ENCODE measurements at places on chromosomes 1 and 21.

DNA sequence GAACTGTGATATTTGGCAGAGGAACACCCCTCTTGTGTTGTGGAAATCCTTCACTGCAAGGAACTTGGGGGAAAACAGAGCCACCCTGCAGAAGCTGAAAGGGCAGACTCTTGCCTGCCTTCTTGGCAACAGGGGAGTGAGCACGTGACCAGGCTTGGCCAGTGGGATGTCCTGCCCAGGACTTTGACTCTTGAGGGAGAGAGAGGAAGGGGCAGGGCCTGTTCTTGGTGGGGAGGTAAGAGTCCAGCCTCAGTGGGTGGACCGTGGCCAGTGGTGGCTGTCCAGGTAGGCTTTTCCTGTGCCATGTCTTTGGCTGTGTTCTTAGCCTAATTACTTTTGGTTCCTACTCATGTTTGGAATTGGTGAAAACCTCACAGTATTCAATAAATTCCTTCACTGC lies 8.6 kb upstream of the AK2 start:
- DNase-seq: no peak

DNA sequence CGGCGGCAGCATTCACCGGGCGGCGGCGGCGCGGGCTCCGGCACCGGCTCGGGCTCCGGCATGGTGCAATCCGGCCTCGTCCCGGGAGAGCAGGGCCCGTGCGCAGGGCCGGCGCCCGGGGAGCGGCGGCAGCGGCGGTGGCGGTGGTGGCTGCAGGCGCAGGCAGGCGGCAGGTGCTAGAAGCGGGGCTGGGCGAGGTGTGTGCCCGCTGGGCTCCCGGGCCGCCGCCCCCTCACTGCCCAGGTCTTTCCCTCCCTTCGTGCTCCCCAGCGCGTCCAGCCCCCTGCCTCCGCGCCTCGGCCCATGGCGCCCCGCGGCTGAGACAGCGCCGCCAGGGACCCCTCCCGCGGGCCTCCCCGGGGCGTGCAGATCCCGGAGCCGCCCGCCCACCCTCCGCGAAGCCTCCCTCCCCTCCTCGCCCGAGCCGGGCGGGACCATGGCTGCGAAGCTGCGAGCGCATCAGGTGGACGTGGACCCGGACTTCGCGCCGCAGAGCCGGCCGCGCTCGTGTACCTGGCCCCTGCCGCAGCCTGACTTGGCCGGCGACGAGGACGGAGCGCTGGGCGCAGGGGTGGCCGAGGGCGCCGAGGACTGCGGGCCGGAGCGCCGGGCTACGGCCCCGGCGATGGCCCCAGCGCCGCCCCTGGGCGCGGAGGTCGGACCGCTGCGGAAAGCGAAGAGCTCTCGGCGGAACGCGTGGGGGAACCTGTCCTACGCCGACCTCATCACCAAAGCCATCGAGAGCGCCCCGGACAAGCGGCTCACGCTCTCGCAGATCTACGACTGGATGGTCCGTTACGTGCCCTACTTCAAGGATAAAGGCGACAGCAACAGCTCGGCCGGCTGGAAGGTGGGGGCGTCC lies 492 bp downstream of the FOXO6 start:
- DNase-seq: no peak

DNA sequence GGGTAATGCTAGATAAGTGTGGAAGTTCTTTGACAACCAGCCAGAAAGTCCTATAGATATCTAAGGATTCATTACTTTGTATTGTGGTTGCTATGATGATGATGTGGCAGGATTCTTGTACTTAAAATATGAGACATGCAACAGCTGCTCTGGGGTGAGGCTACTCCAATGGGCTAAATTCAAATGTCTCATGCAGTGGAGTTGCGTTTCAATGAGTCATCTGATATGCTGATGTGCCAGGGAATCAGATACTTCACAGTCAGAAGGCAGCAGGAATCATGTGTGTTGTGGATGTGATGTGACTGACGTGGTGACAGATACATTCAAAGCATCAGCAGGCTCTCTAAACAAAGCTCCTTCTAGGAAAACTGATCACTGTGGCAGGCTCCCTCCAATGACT lies 66.5 kb downstream of the TSEN15 start:
- DNase-seq: peak; percentile 96

- no peak for DNase-seq
Measured at GRCh38 chr21:42757422-42757821, 104.0 kb downstream of the PDE9A start.

GRCh38 chr21:43193651-43194302 lies 25.0 kb downstream of the CRYAA start:
- DNase-seq: peak; percentile 55

- DNase-seq: peak; percentile 54
Measured at GRCh38 chr1:225427235-225428067, at the start of gene LBR. Gene LBR (minus strand): TSS chr1:225428038. CDS start chr1:225424075, 3,963 bp downstream.

DNA sequence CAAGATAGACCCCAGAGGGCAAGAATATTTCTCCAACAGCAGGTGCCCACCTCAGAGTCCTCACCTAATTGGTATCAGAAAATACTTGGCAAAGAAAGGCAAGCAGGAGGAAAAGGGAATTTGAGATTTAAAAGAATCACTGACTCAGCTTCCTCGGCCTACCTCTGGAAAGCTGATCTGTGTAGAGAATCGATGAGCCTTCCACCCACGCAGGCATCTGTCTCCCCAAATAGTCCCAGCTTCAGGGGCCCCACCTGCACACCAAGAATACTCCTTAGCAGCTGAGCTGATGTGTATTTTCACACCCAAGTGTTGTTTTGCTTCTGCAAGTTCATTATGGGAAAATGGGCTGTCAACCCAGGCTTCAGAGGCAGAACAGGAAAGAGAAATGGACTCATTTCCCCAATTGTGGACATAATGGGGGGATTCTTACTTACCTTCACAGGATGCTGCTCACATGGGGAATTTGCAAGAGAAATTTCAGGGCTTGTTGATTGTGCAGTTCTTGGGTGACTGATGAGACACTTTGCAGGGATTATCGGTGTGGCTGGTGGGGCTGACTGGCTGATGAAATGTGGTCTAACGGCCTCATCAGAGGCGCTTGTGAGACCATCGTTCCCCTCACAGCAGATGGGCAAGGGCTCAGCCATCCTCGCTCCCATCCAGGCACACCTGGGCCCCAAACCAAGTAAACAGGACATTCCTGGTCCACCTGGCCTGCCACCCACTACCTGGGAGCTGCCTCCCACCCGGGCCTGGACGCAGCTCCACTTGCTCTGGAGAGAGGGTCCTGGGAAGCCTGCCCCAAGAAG lies 436.3 kb downstream of the PTPRU start:
- DNase-seq: no peak

DNA sequence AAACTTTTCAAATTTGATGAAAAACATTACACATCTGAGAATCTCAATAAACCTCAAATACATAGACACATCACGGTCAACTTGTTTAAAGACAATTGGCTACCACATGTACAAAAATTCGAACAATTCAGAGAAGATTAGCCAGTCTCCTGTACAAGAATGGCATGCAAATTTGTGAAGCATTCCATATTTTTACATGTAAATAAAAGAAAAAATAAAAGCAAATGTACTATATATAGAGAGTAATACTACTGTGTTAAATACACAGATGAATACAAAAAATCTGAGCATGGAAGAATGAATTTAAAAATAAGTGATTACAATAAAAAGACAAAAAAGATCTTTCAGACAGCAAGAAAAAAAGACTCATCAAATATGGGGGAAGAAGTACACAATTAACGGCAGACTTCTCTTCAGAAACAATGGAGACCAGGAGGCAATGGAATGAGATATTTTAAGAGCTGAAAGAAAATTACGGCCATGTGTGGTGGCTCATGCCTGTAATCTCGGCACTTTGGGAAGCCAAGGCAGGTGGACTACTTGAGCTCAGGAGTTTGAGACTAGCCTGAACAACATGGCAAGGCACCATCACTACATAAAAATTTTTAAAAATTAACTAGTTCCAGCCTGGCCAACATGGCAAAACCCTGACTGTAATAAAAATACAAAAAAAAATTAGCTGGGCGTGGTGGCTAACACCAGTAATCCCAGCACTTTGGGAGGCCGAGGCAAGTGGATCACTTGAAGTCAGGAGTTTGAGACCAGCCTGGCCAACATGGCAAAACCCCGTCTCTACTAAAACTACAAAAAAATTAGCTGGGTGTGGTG lies 23.2 kb downstream of the HAX1 start:
- peak; percentile 8 for DNase-seq

DNA sequence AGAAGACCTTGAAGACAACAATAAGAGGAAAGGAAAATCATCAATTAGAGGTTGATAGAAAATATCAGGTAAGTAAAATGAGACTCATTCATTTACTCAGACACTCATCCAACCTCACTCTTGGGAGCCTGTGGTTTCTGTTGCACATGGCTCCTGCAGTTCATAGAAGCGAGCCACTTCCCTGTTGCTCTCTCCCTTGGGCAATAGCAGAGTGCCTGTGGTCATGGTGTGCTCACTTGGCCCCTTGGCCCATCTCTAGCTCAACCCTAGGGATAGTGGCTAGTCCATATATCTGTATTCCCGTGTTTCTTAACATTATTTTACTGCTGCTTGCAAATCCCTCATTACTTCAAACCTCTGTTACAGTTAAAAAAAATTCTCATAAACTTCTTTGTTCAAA lies 368.6 kb downstream of the PTPRC start:
- no peak for DNase-seq

- no peak for DNase-seq
Measured at GRCh38 chr1:62448221-62448933, 11.5 kb downstream of the USP1 start.

GRCh38 chr1:210250998-210251679 lies 18.5 kb downstream of the SERTAD4 start:
- DNase-seq: peak; percentile 55

DNA sequence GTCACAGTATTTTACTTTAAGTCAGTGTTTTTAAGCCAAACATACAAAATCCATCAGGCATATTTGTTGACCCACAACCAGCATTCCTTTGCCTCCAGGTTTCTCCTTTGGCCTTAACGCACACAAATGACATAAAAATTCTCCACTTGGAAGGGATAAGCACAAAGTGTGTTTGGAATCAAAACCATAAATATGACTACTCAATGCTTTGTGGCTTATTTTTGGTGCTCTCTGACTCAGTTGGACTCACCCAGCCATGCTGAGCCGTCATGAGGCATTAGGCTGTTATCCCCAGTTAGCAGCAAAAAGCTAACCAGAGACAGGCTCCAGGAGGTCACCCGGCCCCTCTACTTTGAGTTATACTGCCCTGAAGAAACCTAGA lies 948 bp downstream of the PRUNE1 start:
- DNase-seq: peak; percentile 58

DNA sequence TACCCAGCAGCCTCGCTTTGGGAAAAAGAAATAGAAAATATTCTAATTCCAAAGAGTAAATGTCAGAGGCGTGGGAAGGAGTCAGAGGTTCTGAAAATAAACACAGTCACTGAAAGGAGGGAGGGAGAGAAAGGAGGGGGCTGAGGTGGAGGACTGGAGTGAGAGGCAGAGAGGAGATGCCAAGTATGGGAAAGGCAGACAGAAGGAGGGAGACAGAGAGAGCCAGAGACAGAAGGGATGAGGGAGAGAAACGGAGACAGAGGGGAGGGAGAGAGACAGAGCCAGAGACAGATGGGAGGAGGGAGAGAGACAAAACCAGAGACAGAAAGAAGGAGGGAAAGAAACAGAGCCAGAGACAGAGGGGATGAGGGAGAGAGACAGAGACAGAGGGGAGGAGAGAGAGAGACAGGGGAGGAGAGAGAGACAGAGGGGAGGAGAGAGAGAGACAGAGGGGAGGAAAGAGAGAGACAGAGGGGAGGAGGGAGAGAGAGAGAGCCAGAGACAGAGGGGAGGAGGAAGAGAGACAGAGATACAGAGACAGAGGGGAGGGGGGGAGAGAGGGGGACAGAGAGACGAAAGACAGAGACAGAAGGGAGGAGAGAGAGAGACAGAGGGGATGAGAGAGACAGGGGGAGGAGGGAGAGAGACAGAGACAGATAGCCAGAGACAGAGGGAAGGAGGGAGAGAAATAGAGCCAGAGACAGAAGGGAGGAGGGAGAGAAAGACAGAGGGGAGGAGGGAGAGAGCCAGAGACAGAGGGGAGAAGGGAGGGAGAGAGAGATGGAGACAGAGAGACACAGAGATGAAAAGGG lies 525.5 kb downstream of the MATN1 start:
- peak; percentile 11 for DNase-seq

- no peak for DNase-seq
Measured at GRCh38 chr1:31433396-31433930, 20.4 kb downstream of the SERINC2 start.

DNA sequence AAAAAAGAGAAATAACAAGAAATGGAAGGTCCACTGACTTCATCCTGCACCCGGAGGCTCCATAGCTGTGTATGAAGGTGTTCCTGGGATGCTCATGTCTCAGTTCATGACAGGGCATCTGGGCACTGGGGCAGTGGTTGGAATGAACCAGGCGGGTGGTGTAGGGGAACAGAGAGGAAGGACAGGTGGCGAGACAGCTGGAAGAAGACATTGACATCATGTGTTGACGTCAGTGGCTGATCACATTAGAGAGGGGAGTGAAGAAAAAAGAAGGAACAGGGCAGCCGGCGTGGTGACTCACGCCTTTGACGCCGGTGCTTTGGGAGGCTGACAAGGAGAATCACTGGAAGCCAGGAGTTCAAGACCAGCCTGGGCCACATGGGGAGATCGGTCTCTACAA lies 50.1 kb downstream of the HUNK start:
- no peak for DNase-seq

- DNase-seq: peak; percentile 91
Measured at GRCh38 chr1:85607126-85607920, 26.8 kb downstream of the CCN1 start.

GRCh38 chr1:79705218-79705617 lies 698.7 kb upstream of the ADGRL4 start:
- no peak for DNase-seq

DNA sequence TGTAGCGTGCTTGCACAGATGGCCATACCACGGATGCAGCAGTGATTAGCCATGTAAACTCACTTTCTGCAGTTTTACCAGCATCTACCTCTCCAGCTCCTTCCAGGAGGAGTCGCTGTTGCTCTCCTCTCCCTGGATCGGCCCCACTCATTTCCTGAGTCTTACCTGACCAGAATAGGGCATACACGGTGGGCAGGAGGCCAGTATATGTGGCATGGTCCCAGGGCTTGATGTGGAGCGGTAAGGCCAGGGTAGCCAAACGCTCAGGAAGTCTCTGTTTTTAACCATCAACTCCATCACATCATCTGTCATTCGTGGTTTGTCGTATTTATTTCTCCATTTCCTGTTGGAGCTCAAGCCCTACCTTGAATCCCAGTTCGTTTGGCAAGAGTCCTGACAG lies 163.4 kb upstream of the USP24 start:
- peak; percentile 34 for DNase-seq

DNA sequence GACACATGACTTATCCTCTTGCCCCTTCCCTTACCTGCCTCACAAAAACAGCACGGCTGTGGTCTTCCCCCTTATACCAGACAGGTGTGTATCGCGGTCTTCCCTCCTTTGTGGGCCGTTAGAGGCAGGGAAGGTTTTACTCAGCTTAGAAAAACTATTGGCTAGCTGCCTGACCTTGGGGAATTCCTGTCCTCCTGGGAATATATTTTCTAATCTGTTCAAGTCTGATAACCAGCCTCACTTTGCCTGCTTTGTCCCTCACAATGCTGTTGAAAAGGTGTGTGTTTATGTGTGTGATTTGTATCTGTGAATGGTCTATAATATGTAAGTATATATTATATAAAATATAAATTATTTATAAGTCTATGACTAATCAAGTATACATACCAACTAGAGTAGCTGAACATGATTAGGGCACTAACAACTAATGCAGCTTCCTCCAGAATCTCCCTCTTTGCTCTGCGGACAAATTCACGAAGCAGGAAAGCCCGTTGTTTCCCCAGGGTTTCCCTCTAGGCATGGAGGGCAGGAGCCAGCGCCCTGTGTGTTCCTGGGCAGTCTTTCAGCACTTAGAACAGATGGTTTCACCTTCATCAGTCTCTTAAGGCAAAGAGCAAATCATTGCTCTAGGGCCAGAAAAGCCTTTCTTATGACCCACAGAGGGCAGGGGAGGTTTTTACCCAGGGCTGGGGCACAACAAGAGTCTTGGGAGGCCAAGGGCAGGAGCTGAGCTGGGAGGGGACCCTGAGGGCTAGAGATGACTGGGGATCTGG lies 25.6 kb downstream of the SLC26A9 start:
- no peak for DNase-seq

Data from fibroblast of villous mesenchyme (primary cell).